ENCODE measurements at places on chromosomes 4 and X.
A peak's percentile ranks its signal among the peaks of the same experiment; 100 is the strongest.

DNA sequence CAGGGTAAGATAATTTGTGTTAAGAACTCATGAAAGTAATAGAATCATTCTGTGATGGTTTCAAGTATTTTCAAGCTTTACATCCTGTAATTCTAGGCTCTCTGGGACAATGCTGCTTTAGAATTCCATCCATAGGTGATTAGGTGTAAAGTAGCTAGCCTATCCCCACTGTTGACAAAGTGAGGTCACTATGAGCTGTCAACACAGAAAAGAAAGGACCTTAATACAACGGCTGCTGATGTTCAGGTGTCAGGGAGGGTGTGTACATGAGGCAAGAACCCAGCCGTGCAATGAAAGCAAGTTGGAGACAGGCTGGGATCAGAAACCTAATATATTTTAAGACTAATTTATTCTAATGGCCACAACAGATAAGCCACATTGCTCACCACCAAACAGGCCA, 36.8 kb upstream of the SH3RF1 start:
- DNase-seq, result no peak

GRCh38 chr4:2646396-2647149, 109.6 kb downstream of the TNIP2 start:
- DNase-seq, result no peak

GRCh38 chr4:41538887-41539498, 1.0 kb downstream of the LIMCH1 start:
- no peak for DNase-seq

- no peak for DNase-seq
Measured at GRCh38 chr4:174055344-174055743, 228.1 kb downstream of the FBXO8 start.

DNA sequence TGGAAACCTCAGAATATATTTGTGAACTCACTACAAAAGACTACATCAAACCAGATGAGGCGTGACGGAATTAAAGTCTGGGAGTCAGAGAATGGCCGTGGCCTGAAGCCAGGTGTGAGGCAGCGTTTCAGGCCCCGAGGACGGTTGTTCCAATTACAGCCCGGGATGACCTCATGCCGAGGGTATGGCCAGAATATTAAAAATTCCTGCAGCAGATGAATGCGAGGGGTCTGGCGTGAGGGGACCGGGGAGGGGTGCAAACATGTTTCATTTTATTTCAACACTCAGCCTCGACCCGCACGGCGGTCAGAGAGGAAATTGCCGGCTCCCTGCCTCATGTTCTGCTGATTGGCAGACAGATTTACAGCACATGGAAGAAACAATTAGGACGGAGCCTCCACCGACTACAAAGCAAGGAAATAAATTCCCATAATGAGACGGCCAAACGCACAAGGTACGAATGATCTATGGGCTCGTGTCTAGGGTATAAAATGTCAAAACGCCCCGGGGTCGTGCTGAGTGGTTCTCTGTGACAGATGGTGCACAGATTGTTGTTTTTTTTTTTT, 289.7 kb downstream of the SHOX start:
- peak; percentile 90 for DNase-seq
